ENCODE measurements at places on chromosomes 3 and 15.

GRCh38 chr3:25344670-25345069 lies 83.4 kb upstream of the RARB start:
- DNase-seq: no peak

DNA sequence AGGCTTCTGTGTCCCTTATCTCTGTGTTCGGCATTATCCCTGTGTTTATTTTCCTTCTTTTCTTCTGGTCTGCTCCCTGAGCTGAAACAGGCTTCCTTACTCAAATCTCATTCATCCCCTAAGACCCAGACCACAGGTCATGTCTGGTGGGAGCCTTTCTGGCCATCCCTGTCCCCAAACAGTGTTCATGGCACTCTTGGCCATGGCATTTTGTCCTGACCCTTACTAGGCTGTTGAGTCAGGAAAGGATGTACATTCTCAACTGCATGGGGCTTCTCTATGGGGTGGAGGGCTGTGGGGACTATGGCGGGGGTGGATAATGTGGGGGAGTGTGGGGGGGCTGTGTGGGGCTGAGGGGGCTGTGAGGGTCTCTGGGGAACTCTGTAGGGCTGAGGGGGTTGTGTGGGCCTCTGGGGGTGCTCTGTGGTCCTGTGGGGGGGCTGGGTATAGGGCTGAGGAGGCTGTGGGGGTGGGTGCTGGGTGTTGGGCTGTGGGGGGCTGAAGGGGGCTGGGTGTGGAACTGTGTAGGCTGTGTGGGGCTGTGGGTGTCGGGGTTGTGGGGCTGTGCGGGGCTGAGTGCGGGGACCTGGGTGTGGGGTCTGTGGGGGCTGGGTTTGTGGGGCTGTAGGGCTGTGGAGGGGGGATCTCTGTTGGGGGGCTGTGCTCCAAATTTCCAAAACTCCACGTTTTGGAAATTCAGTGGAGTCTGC lies 64.3 kb downstream of the KLF13 start:
- no peak for DNase-seq

DNA sequence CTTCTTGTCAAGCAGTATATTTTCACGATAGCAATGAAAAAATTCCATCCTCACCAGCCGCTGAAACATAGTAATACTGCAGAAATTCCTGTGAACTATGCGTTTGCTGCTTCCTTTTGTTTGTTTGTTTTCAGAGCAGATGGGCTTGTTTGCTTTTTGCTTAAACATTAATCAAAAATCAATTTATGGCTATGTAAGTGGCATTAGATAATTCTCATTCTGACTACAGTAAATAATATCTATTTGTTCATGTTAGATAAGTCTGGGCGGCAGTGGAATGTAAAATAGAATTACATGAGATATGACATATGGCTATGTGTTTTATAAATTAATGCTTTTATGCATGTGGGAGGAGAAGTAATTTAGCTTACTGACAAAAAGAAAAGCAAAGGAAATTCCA lies 163.7 kb downstream of the PGPEP1L start:
- no peak for DNase-seq

GRCh38 chr3:100525753-100526612 lies 33.6 kb downstream of the TMEM45A start:
- DNase-seq: no peak

DNA sequence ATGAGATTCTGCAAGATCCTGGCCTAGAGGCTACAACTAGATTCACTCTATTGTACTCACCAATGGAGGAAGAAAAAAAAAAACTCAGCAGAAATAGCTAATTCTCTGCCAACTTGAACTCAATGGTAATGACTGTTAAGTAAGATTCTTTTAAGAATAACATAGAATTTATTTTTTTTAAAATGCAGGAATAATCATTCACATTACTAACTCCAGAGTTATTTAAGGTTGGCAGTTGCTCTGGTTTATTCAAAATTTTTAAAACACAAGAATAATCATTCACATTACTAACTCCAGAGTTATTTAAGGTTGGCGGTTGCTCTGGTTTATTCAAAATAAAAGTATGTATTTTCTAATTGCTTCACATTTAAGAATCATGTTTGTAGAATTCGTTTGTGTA lies 1071.9 kb downstream of the IGSF11 start:
- DNase-seq: no peak
